ENCODE measurements at places on chromosomes 7 and 10. TPM values are rescaled to one million over a fixed set of nuclear protein-coding genes. Genes with fewer than 3 reads are reported as not detected.

Gene PPP2R2D
- 34.2 TPM for total RNA-seq

Gene HOXA7
- not detected for total RNA-seq

DNA sequence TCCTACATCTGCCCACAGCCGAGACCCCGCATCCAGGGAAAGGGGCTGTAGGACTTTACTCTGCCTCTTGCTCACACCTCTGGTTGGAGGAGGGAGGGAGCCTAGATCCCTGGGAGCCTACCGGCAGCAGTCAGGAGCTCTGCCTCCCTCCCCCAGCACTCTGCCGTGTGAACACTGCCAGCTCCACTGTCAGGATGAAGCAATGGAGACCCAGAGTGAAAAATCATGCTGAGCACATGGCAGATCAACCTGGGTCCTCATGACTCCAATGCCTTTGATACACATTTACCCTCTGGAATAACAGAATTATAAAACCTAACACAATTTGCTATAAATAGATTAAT is 477.7 kb downstream of the TNS3 start:
- no peak for DNase-seq

GRCh38 chr10:32909456-32909855 is 48.6 kb downstream of the ITGB1 start:
- DNase-seq = no peak

Gene GATAD1
- total RNA-seq = 16.3 TPM

GRCh38 chr10:96797485-96797884 is 34.6 kb upstream of the LCOR start:
- no peak for DNase-seq

DNA sequence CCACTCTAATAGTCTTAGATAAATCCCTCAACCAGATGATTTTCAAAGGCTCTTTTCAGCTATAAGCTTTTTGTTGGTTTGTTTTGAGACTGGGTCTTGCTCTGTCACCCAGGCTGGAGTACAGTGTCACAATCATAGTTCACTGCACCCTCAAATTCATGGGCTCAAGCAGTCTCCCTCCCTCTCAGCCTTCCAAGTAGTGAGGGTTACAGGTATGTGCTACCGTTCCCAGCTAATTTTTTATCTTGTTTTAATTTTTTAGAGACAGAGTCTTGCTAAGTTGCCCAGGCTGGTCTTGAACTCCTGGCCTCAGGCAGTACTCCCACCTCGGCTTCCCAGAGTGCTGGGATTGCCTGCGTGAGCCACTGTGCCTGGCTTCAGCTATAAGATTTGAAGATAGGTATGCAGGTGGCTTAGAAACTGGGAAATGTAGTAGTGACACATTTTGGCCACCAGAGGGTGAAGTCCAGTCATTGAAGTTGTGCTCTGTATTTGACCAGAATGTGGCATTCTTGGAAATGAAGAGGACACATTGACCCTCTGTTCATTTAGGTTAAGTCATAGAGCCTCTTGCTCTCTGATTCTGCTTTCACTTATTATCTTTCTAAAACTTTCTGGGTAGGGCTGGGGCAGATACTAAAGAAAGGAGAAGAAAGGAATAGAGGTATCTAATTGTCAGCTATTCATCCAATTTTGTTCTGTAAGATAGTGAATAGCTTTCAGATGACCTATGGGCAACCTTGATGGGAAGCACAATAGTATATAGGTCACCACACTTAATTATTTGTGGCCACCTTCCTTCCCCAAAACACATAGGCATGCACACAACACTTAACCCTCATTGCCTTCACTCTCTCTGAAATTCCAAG is 36.0 kb downstream of the R3HCC1L start:
- peak; percentile 62 for DNase-seq

Gene DYNC1I1
- total RNA-seq = not detected

- DNase-seq = no peak
Measured at GRCh38 chr7:95261895-95262415, 62.4 kb downstream of the PON1 start.

Gene TMEM178B
- under 0.01 TPM for total RNA-seq

GRCh38 chr10:87674943-87675342 is 15.3 kb downstream of the PAPSS2 start:
- peak; percentile 60 for DNase-seq

- no peak for DNase-seq
Measured at GRCh38 chr7:159098811-159099655, 45.6 kb downstream of the VIPR2 start.

Measured in bronchial epithelial cell (primary cell).